ENCODE measurements at places on chromosomes 13 and 19.

DNA sequence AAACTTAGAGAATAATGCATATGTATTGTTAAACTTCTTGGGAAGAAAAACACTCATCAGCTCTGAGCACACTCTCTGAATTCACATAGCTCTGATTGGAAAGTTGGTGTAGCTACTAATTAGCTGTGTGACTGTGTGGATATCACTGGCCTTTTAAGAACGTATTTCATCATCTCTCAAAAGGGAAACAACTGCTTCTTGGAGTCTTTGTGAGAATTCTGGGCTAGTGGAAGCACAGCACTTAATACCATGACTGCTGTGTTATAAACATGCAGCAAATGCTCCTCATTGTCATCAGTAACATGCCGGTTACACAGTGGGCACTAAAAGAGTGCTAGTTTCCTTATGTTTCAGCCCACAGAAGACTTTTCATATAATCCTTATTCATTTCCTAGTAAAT lies 220.9 kb upstream of the CSNK1A1L start:
- no peak for DNase-seq

- peak; percentile 62 for DNase-seq
Observed at GRCh38 chr19:2083174-2083854, 12.8 kb downstream of the MOB3A start.

- DNase-seq: no peak
Observed at GRCh38 chr19:12689581-12690216, 1.9 kb downstream of the GNG14 start.

GRCh38 chr19:40332669-40333068 lies 15.5 kb downstream of the C19orf47 start:
- no peak for DNase-seq

DNA sequence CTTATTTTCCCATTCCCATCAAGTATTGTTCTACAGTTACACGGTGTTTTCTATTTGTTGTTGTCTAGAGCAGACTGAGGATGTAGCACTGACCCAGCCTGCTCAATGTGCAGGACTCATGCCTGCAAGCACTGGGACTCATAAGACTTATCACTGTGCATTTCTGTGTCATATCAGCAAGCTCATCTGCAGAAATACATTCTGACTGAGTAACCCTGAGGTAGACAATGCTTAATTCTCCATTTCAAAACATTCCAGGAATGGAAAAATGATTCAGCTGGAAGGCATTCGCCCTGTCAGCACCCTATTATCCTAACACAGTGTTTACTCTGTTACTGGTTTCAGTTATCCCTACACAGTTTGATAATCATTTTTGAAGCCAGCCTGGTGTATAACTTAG lies 2506.4 kb downstream of the PCDH9 start:
- DNase-seq: no peak

GRCh38 chr13:30864433-30865122 lies 41.5 kb upstream of the MEDAG start:
- no peak for DNase-seq

GRCh38 chr19:49224879-49225278 lies 67.3 kb downstream of the TRPM4 start:
- DNase-seq: no peak

DNA sequence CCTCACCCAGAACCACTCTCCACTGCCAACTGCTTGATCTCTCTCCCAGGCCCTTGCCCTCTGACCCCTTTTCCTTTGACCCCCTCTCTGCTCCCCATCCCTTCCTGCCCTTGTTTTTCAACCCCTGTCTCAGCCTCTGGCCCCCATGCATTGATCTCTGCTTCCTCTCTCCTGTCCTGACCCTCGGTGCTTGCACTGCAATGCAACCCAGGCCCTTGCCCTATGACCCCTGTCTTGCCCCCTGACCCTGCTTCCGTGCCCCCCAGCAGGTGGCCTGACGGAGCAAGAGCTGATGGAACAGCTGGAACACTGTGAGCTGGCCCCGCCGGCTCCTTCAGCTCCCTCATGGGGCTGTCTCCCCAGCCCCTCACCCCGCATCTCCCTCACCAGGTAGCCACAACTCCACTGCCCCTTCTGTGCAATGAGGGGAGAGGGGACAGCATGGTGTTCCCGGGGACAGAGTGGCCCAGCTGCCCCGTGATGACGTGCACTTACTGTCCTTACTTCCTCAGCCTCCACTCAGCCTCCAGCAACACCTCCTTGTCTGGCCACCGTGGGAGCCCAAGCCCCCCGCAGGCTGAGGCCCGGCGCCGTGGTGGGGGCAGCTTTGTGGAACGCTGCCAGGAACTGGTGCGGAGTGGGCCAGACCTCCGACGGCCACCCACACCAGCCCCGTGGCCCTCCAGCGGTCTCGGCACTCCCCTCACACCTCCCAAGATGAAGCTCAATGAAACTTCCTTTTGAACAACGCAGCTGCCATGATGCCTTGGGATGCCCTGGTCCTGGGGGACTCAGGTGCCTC lies 10.5 kb upstream of the LTBP4 start:
- no peak for DNase-seq

DNA sequence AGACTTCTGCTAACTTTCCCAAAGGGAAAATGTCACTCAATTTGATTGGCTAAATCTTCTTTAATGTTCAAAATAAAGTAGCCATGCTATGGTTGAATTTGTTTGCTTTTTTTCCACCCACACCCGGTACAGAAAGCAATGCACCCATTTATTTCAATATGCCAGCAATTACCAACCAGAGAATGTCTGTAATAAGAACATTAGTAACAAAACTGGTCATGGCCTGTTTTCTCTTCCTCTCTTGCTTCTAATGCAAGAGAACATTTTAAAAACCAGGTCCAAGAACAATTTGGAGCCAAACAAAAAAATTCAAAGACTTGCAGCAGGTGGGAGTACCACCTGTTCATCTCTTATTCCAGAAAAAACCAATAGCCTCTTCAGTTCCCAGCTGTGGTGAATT lies 1108.8 kb upstream of the PCDH20 start:
- DNase-seq: no peak

DNA sequence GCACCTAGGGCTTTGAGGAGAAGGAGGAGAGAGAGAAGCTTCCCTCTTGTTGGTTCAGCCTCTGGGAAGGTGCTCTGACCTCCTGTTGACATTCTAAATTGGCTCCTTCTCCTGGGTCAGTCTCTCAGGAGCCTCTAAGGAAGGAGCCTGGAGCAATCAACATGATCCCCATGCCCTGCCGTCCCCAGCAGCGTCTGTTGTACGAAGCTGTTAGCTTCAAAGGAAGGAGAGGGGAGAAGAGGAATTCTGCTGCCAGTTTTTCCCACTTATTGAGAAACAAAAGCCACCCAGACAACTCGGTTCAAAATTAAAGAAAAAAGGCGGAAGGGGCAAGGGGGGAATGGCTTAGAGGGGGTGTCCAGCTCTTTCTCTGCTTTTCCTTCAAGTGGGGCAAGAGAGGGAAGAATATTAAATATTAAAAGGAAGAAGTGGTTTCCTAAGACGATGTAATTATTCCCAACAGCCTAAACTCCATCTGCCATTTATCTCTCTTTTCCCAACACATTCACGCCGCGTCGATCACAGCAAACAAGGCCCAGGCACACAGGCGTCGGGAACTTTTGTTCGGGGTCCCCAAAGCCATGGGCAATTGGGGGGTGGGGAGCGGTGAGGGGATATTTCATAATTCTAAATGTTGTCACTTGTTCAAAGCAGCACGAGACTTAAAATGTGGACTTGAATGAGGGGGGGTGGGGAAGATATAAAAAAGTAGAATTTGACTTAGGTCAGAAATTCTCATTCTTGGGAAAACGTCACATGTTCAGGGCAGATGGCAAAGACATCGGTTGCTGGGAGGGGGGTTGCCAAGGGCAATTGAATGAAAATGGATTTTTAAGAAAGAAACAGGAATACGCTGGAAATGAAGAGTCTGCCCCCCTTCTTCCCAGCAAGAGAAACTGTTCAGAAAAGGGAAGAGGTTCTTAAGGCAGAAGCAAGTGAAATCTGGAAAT lies 116.8 kb upstream of the CACNA1A start:
- no peak for DNase-seq

GRCh38 chr13:71021825-71022422 lies 845.1 kb downstream of the DACH1 start:
- DNase-seq: no peak

DNA sequence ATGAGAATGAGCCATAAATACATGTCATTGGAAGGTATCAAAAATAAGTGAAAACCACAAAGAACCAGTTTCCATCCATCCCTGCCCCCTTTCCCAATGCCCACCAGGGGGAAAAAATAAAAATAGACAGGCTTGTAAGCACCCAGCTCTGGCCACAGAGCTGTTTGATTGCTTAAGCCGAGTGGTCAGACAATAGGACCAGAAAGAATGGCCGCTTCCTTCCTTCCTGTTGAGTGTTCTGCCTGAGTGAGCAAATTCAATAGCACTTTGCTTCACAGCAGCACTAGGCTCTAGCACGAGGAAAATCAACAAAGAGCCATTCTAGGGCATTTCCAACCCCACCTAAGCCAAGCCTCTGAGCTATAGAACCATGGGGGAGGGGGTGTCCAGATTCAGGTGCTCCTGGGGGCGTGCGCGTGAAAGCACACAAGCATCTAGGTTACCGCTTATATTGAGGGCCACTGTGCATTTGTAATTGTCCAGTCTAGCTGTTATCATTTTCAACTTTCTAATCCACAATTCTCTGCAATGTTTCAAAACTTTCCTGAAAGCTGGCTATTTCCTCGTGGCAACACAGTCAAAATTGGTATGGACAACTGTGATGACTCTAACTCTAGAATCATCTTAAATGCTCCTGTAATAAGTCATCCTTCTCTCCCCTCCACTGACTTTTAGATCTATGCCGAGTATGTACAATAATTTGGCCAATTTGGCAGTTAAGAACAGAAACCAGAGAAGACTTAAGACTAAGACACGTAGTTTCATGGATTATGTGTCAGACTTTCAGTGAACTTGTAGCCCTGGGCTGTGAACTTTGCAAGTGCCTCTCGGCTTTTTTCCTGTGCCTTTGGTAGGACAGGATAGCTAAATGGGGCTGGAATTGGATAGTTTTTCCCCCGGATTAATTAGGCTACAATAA lies 64.3 kb downstream of the SPRY2 start:
- no peak for DNase-seq

GRCh38 chr13:42277618-42278276 lies 5.8 kb downstream of the AKAP11 start:
- no peak for DNase-seq

DNA sequence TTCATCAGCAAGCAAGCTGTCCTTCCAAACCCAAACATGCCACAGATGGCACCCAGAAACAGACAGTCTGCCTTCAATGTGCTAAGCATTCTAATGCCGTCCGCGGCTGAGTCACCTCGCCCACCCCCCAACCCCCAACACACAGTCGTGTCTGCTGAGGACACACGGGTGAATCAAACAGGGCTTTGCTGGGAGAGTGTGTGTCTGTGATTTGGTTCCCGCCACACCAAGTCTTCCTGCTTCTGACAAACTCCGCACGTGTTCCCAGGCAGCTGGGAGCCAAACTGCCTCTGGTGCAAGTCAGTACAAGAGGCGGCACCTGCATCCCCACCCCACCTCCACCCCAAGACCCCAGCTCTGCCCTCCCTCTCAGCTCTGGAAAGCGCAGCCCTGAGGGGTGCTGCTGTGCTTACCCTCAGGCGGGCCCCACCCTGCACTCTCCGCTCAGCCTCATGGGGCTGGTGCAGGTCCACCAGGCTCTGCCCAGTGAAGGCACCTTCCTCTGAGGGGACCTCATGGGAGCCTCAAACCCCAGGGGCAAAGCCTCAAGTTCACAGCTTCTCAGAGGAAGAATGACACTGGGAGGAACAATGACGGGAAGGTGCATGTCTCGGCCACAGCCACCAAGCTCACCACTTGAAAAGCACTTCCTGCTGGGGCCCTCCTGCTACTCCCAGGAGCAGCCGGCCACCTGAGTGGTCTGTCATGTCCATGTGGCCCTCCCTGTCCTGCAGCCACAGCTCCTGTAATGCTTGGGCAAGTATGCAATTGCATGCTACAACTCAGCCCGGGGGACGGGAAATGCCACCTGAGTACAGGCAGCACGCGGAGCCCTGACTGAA lies 15.0 kb upstream of the SLC35E1 start:
- peak; percentile 39 for DNase-seq

GRCh38 chr13:73696271-73696670 lies 437.9 kb downstream of the KLF12 start:
- no peak for DNase-seq

DNA sequence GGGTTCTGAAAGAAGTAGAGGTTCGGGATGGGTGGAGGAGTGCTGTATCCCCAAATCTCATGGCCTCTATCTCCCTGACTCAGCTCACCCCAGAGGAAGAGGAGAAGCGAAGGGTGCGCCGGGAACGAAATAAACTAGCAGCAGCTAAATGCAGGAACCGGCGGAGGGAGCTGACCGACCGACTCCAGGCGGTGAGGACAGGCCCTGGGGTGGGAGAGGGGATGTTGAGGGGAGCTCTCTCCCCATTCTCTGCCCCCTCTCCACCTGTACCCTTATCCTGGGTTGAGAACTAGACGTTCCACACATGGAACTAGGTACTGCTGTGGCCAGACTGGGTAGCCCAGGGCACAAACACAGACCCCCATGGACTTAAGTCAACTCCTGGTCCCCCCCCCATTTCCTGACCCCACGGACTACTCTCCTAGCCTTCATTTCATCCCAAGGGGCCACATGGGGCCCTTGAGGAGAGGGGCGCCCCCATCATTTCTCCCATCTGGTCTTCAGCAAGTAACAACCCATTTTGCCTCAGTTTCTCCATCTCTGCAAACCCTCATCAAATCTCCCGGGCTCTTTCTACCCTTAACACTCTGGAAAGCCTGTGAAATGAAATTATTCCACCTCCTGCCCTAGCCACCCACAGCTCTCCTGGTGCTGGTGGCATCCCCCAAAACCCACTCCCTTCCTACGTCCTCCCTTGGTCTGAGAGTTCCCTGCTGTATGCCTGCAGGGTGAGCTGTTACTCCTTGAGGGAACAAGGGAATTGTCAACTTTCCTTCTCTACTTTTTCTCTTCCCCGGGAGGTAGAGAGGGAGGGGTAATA lies 3.5 kb downstream of the FOSB start:
- DNase-seq: no peak

- no peak for DNase-seq
Observed at GRCh38 chr19:40300668-40301067, 15.5 kb upstream of the AKT2 start.

DNA sequence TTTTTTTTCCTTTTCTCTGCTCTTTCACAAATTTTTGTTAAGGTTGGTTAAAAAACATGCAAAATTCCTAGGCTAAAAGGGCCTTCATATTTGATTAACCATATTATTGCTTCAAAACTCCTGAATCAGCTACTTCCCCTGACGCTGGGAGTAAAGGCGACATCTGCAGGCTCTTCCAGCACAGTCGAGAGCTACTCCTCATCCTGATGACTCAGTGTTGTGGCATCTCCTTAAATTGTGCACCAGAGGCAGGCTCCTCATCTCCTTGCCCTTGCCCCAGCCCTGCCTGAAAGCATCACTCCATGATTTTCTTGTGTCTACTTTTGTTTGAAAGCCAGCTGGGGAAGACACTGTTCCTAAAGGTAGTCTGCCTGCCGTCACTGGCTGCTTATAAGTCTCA lies 24.5 kb upstream of the SOX1 start:
- no peak for DNase-seq

Measured in activated T-helper 1 cell treated with Interleukin-2 at 50 U/mL for 16 hours (primary cell).